ENCODE measurements at places on chromosomes 2 and 18.

DNA sequence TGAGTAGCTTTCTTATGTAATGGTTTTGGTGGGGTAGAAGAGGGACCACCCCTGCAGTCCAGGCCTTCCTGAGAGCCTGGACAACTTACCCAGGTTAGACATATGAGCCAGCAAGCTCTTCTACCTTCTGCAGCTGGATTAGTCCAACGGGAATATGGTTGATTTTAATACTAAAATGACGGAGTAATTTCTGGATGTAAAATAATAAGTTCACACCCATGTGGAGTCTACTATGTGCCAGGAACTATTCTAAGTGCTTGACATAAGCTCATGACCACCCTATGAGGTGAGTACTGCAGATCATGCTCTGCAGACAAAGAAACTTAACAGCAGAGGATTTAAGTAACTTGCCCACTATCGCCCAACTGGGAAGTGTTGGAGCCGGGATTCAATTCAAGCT is 45.5 kb downstream of the DPP4 start:
- H3K4me1 ChIP-seq, result no peaks in the 10 kb centered on the region
- DNase-seq, result no peak
- H3K27me3 ChIP-seq, result no peaks in the 10 kb centered on the region

DNA sequence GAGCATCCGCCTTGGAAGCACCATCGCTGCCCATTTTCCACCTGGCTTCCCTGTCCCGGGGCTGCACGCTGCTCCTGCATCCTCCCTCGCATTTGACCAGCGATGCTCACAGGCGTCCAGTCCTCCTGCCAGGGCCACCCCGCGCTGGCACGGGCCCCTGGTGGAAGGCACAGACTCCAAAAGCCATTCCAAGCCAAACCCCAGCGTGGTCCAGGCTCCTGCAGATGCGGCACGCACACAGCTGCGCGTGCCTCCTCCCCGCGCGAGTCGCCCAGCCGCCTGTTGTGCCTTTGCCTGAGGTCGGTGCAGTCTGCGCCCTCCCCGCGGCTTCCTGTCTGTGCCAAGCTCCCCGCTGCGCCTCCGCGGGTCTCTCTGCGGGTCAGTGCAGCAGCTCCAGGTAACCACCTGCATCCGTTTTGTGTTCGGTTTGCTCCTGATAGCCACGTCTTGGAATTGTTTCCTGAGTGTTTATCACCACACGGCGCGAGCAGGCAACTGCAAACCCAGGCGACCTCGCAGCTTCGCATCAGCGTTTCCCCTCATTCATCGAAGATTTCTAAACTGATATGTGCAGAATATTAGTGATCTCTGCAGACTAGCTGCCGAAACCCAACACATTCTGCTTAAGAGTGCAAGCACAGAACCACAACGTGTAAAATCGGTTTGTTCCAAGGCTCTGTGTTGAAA is 65.2 kb upstream of the SALL3 start:
- H3K27ac ChIP-seq, result no peak overlapping the region
- H3K4me3 ChIP-seq, result no peak overlapping the region
- no peaks in the 10 kb centered on the region for H3K27me3 ChIP-seq
- no peaks in the 10 kb centered on the region for H3K36me3 ChIP-seq
- no peak for DNase-seq

DNA sequence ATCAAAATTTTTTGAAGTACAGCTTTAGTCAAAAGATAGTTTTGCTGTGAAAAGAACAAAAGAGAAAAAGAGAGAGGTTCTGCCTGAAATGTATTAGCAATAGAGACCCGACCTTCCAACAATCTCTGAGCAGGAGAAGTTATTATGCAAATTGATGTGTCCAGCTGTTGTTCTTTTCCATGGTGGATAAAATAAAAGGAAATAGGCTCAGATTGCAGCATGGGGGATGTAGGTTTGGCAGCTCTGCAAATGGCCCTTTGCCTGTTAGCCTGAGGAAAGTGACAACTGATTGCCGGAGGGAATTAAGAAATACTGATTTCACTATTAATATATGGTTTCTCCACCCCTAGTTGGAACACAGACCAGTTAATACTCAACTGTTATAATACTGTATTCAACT is 1283.2 kb upstream of the NXPH2 start:
- DNase-seq, result no peak
- H3K36me3 ChIP-seq, result no peaks in the 10 kb centered on the region
- no peak overlapping the region for H3K4me3 ChIP-seq
- H3K27ac ChIP-seq, result no peak overlapping the region
- no peaks in the 10 kb centered on the region for H3K4me1 ChIP-seq
- H3K27me3 ChIP-seq, result no peaks in the 10 kb centered on the region

GRCh38 chr18:78517328-78517727 is 462.3 kb upstream of the SALL3 start:
- no peaks in the 10 kb centered on the region for H3K27me3 ChIP-seq
- H3K4me1 ChIP-seq, result no peaks in the 10 kb centered on the region
- H3K4me3 ChIP-seq, result no peak overlapping the region
- no peak for DNase-seq

DNA sequence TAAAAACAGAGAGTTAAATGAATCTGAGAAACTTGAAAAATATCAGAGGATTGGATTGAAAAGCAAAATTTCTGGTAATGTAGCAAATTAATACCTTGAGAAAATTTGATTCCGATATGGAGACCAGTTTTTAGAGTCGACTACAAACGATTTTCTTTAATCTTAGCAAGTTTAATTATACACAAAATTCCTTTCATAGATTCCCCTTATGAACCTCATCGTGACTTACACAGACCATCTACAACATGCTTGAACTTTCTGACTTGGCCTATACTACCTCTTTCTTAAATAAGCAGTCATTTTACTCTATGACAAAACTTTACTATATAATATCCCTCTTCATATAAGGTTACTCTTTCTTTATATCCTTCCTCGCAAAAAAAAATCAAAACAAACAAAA is 769.6 kb upstream of the CRIM1 start:
- H3K27ac ChIP-seq, result no peak overlapping the region
- no peak for DNase-seq
- H3K36me3 ChIP-seq, result no peaks in the 10 kb centered on the region
- no peak overlapping the region for H3K4me3 ChIP-seq
- no peaks in the 10 kb centered on the region for H3K27me3 ChIP-seq
- no peaks in the 10 kb centered on the region for H3K4me1 ChIP-seq

- H3K36me3 ChIP-seq, result peaks cover 66% of the 10 kb centered on the region
- no peak overlapping the region for H3K4me3 ChIP-seq
- no peak for DNase-seq
- H3K4me1 ChIP-seq, result no peaks in the 10 kb centered on the region
- no peaks in the 10 kb centered on the region for H3K27me3 ChIP-seq
- no peak overlapping the region for H3K27ac ChIP-seq
These were observed 53.1 kb downstream of the PRELID3A start for GRCh38 chr18:12460874-12461273.

GRCh38 chr2:206442833-206443734 is at the start of gene ADAM23:
ADAM23 (plus strand) TSS chr2:206443532; CDS start chr2:206443867, 335 bp downstream.
- no peaks in the 10 kb centered on the region for H3K36me3 ChIP-seq
- H3K27ac ChIP-seq, result no peak within 1 kb of the TSS
- peaks cover 15% of the 10 kb centered on the region for H3K4me1 ChIP-seq

- H3K4me3 ChIP-seq, result no peak overlapping the region
- no peaks in the 10 kb centered on the region for H3K36me3 ChIP-seq
- no peaks in the 10 kb centered on the region for H3K27me3 ChIP-seq
- no peaks in the 10 kb centered on the region for H3K4me1 ChIP-seq
- DNase-seq, result no peak
- no peak overlapping the region for H3K27ac ChIP-seq
These were observed 21.4 kb upstream of the PLEKHM3 start for GRCh38 chr2:208046686-208047085.

DNA sequence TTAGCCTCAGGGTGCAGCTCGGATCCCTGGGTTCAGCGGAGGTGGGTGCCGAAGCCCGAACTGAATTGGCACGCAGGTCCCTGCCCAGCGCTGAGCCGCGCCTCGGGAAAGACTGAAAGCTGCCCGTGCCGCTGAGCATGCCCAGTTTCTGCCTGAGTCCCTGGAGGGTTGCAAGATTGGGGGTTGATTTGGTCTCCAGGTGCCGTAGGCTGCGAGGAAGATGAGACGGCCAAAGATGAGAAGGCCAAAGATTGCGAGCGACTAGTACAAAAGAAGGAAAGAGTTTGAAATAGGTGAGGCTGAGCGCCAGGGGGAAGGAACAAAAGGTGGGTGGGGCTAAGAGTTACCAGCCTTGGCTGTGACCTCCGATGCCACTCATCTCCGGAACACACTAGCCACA is 852 bp upstream of the KCNH7 start:
- H3K4me3 ChIP-seq, result no peak overlapping the region
- H3K36me3 ChIP-seq, result no peaks in the 10 kb centered on the region
- H3K27ac ChIP-seq, result no peak overlapping the region
- no peaks in the 10 kb centered on the region for H3K27me3 ChIP-seq

- no peak overlapping the region for H3K4me3 ChIP-seq
- H3K27ac ChIP-seq, result peak overlapping the region; percentile 24
- no peaks in the 10 kb centered on the region for H3K4me1 ChIP-seq
- no peaks in the 10 kb centered on the region for H3K27me3 ChIP-seq
- H3K36me3 ChIP-seq, result peaks cover 59% of the 10 kb centered on the region
- DNase-seq, result no peak
These were observed 15.1 kb downstream of the ACTG2 start for GRCh38 chr2:73907840-73908452.

- no peaks in the 10 kb centered on the region for H3K4me1 ChIP-seq
- no peaks in the 10 kb centered on the region for H3K27me3 ChIP-seq
These were observed 116.0 kb upstream of the ACVR1C start for GRCh38 chr2:157744571-157745076.

DNA sequence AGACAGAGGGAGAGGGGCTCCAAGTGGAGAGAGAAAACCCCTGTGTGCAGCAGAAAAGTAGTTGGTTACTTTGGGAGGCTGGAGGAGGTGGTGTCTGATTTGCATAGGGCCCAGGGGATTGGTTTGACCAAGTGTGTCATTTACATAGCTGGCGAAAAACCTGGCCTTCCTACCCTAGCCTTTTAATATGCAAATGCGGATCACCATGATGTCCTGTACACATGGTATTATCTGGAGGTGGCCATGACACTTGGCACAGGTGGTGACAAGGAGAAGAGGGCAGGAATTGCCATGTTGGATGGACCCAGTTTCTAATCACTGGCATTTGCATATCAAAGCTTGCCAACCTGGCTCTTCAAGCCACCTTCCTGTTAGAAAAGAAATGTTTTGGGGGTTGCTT is 120.8 kb upstream of the CHAC2 start:
- no peak overlapping the region for H3K4me3 ChIP-seq
- DNase-seq, result no peak
- H3K36me3 ChIP-seq, result no peaks in the 10 kb centered on the region
- H3K27ac ChIP-seq, result no peak overlapping the region
- no peaks in the 10 kb centered on the region for H3K4me1 ChIP-seq

DNA sequence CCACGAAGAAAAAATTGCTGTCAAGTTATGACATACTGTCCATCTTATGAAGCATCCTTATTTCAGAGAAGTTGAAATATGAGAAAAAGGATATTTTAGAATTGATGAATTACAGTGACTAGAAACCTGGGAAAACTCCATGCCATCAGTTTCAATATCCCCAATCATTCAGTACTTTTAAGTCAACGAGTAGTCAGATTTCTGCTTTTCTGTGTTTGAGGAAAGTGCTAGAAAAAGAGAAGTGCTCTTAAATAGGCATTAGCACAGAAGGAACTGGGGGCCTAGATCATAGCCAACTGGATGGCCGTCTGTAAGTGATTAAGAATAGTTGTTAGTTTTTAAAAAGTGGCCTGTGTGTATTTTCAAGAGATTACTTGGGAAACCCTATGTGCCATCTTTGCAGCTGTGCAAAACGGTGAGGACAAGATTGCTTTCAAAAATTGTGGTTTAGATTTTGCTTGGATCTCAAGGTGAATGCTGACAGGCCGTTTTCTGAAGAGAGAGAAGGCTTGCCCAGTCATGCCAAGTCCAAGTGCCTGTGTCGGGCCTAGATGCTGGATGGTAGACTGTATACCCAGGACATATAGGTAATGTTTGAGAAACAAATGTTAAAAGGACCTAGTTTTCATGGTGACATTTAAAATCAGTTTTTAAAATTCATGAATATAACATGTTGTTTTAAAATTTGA is 5.1 kb downstream of the NEDD4L start:
- no peak overlapping the region for H3K4me3 ChIP-seq
- H3K27me3 ChIP-seq, result no peaks in the 10 kb centered on the region
- no peaks in the 10 kb centered on the region for H3K4me1 ChIP-seq
- no peak overlapping the region for H3K27ac ChIP-seq
- H3K36me3 ChIP-seq, result no peaks in the 10 kb centered on the region
- no peak for DNase-seq

- no peak overlapping the region for H3K4me3 ChIP-seq
- no peaks in the 10 kb centered on the region for H3K36me3 ChIP-seq
- no peaks in the 10 kb centered on the region for H3K4me1 ChIP-seq
- H3K27ac ChIP-seq, result no peak overlapping the region
- DNase-seq, result no peak
These were observed 544.7 kb downstream of the PARD3B start for GRCh38 chr2:205089958-205090357.

- no peak overlapping the region for H3K4me3 ChIP-seq
- no peaks in the 10 kb centered on the region for H3K4me1 ChIP-seq
- H3K27ac ChIP-seq, result no peak overlapping the region
- no peaks in the 10 kb centered on the region for H3K36me3 ChIP-seq
- DNase-seq, result no peak
- no peaks in the 10 kb centered on the region for H3K27me3 ChIP-seq
These were observed 162.7 kb upstream of the ETAA1 start for GRCh38 chr2:67234440-67234839.

DNA sequence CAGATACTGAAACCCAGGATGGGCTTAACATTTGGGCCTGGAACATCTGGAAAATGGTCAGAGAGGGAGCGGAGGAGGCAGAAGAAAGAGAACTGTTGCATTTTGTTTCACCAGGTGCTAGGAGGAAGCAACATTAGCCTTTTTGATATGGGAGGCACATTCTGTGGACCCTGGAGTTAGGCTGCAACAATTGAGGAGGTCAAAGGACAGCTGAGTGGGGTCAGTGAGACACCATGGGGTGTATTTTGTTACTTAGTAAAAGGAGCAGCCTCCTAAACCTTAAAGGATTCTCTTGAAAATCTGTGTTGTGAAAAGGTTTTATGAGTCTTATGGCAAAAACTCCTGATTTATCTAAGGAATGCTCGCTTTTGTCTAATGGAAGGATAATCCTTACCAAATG is 124.9 kb downstream of the GREB1L start:
- no peak overlapping the region for H3K4me3 ChIP-seq
- H3K36me3 ChIP-seq, result no peaks in the 10 kb centered on the region
- peaks cover 37% of the 10 kb centered on the region for H3K4me1 ChIP-seq
- no peak overlapping the region for H3K27ac ChIP-seq
- no peak for DNase-seq
- no peaks in the 10 kb centered on the region for H3K27me3 ChIP-seq

Measured in tibial artery (tissue), 4 donors.